ENCODE measurements at places on chromosomes 16 and 17.

DNA sequence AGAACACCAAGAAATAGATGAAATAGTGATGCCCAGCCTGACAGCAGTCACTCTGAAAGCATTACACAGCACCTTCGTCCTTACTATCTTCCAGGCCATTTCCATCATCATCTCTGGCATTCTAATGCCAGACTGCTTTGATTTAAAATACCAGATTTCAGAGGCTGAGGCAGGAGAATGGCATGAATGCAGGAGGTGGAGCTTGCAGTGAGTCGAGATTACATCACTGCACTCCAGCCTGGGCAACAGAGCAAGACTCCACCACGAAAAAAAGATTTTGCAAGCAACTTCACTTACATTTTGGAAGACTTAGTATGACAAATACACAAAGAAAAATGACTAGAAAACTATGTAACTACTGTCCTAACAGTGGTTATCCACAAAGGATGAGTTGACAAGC is 244.0 kb downstream of the CPPED1 start:
- DNase-seq, result no peak

DNA sequence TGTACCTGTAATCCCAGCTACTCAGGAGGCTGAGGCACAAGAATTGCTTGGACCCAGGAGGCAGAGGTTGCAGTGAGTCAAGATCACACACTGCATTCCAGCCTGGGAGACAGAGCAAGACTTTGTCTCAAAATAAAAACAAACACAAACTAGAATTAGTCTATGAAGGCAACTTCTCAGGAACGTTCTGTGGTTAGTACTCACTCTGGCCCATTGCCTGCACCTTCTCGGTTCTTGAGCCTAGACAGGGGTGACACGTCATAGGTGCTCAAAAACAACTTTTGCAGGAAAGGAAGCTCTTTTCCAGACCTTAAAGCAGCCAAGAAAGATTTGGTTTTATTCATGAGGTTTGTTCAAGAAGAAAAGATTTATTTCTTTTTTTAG is 22.3 kb upstream of the CNOT1 start:
- DNase-seq, result no peak

DNA sequence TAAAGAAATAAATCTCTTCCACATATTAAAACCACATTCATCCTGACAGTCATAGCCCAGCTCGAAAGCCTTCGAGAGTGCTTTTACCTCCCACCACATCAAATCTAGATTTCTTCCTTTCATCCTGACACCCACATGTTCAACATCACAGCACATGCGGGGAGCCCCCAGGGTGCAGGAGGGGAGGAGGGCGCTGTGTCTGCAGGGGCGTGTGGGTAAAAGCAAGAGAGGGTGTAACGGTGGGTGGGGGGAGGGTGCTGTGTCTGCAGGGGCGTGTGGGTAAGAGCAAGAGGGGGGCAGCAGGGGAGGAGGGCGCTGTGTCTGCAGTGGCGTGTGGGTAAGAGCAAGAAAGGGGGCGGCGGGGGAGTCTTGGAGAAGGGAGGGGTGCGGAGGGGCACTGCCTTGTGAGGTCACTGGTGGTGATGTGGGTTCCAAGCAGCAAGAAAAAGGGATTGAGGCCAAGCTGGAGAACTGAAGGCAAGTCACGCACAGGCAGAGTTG is 34.7 kb downstream of the ADCY9 start:
- peak; percentile 68 for DNase-seq

DNA sequence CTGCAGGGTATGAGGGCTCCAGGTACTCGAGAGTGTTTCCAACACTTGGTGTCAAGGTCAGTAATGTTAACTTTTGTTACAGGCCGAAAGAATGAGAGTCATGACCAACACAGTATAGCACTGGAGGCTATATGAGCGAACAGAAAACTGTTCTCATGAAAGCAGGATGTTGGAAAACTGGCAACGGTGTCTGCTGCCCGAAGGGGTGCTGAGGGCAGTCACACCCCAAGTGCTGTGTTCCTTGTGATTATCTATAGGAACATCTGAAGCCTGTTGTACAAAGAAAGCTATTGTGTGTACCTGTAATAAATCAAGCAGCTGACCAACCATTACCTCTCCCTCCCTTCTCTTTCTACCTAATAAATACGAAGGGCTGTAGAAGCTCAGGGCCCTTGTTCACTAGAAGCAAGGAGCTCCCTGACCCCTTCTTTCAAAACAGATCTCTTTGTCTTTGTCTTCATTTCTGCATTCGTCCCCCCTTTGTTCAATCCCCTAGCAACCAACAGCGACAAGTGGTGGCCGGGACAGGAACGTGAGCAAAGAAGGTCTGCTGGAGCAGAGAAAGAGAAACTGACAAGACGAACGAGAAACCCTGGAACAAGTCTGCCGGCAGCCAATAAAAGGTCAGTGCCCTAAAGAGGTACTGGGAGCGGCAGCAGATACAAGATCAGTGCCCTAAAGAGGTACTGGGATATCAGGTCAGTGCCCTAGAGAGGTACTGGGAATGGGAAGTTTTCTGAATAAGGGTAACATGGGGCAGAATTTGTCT is 7.6 kb downstream of the CD300LD start:
- DNase-seq, result no peak

DNA sequence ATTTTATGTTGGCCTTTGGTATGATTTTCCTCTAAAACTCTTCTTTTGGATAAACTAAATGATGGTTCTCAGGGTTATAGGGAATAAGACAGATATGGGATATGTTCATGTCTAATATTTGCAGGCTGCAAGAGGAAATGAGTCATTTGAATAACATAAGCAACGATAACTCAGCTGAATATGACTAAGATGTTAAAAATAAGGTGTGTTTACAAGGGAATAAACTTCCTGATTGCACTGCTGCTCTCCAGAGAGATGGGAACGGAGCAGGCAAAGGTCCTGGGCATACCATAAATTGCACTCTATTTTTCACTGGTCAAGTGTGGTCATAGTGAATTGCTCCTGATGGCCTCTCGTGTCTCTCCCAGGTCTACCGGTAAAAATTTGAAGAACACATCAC is 666.2 kb downstream of the TOX3 start:
- no peak for DNase-seq

GRCh38 chr17:76261421-76262215 is 3.5 kb upstream of the UBALD2 start:
- DNase-seq, result peak; percentile 14

GRCh38 chr16:79805621-79806020 is 205.1 kb upstream of the MAF start:
- no peak for DNase-seq

DNA sequence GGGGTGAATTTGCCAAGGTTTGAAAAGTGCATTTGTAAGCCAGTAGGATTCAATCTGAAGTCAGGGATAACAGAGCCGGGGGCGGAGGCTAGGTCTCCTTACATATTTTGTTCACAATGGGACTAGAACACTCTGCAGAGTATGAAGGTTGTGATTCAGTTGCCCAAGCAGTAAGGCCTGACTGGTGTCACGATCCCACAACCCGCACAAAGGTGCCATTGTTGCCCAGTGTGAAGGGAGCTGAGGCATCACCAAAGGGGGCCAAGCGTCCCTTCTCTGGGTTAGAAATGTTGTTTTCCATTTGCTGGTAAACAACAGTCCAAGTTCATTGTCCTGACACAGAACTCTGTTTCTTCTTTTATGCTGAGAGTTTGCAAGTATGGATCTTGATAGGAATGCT is 471.8 kb downstream of the MAF start:
- no peak for DNase-seq

All from activated naive CD4-positive, alpha-beta T cell treated with anti-CD3 and anti-CD28 coated beads, Interleukin-2, amount 50 U/mL, for 16 hours (primary cell).